IMR-90 (cell line): ENCODE measurements at places on chromosomes 12 and 14.

DNA sequence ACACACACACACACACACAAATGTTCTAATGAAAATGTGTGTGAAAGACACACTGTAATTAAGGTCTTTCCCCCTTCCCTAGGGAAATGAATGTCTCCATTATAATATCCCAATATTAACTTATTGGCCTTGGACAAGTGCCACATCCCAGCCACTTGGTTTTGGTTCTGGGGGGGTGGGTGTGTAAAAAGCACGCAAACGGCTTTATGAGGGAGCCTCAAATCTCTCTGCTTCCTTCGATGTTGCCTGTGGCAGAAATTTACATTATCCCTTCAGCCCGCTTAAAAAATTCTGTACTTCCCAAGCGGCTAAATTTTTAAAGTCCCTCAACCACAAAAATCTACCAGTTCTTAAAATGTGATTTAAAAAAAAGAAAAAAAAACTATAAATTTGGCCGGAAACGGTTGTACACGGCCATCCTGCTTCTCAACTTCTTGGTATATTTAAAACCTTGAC is 432 bp downstream of the C14orf93 start:
- DNase-seq, result no peak

- DNase-seq, result no peak
Measured at GRCh38 chr14:79165471-79166090, 995.4 kb downstream of the NRXN3 start.

DNA sequence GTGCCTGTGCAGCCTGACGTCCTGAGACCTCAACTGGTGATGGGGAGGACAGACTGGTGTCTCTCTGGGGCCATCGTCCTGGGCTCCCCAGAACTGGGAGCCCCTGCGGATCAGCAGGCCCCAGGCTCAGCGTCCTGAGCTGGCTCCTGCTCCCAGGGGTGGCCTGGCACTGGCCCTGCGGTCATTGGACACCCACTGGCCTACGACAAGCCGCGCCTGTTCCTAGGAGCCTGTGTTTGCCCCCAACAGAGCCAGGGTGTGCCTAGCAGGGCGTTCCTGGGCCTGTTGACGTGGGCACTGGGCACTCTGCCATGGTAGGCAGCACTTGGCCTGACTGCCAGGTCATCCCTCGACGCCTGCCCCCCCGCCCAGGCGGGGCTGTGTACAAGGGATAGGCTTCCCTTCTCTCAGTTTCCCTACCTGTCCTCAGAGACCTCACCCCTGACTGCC is 8.4 kb downstream of the ADSS1 start:
- DNase-seq, result no peak

DNA sequence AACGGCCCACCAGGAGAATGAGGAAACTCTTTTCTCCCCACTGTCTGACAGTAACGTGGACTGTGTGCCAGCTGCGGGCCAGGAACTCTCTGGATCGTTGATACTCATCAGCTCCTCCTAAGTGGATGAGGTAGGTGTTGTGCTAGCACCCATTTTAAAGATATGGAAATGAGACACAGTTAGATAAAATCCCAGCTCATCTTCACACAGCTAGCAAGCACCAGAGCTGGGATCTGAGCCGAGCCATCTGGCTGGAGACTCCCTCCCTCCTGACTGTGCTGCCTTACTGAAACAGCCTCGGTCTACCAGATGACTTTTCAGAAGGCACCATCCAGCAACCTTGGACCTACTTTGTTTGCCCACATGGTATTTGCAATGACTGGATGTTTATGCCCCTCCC is 49.2 kb downstream of the TMEM132D start:
- no peak for DNase-seq

DNA sequence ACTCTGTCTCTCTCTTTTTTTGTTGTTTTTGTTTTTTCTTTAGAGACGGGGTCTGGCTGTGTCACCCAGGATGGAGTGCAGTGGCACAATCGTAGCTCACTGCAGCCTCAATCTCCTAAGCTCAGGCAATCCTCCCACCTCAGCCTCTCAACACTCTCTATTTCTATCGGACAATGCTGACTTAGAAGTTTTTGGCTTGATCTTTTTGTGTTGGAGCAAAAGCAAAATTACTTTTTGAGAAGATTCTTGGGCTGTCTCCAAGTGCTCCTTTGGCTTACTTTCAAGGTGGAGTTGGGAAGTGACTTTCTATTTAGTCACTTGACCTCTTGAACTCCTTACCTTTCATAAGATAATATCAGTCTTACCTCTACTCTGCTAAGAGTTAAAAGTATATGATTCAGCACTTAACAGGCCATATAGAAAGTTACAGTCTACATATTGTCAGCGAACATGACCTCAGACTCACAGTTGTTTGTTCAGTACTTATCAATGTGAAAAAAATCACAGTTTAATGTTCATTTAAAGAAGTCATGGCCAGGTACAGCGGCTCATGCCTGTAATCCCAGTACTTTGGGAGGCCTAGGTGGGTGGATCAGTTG is 15.4 kb upstream of the MIA2 start:
- DNase-seq, result peak; percentile 14

- DNase-seq, result peak; percentile 90
Measured at GRCh38 chr12:42421844-42422779, 96.1 kb downstream of the PPHLN1 start.

- no peak for DNase-seq
Measured at GRCh38 chr12:67137256-67137655, 131.9 kb upstream of the CAND1 start.

GRCh38 chr14:36091096-36091495 is 85.4 kb downstream of the PTCSC3 start:
- DNase-seq, result peak; percentile 93

GRCh38 chr14:68667313-68667791 is 125.5 kb downstream of the ZFP36L1 start:
- DNase-seq, result peak; percentile 64

DNA sequence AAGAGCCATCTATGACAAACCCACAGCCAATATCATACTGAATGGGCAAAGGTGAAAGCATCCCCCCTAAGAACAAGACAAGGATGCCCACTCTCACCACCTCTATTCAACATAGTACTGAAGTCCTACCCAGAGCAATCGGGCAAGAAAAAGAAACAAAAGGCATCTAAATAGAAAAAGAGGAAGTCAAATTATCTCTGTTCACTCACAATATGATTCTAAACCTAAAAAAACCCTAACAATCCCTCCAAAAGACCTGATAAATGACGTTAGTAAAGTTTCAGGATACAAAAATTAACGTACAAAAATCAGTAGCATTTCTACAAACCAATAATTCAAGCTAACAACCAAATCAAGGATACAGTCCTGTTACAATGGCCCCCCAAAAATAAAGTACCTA is 26.9 kb downstream of the MDM1 start:
- DNase-seq, result no peak

- DNase-seq, result no peak
Measured at GRCh38 chr14:72742838-72743195, 151.1 kb downstream of the DPF3 start.

DNA sequence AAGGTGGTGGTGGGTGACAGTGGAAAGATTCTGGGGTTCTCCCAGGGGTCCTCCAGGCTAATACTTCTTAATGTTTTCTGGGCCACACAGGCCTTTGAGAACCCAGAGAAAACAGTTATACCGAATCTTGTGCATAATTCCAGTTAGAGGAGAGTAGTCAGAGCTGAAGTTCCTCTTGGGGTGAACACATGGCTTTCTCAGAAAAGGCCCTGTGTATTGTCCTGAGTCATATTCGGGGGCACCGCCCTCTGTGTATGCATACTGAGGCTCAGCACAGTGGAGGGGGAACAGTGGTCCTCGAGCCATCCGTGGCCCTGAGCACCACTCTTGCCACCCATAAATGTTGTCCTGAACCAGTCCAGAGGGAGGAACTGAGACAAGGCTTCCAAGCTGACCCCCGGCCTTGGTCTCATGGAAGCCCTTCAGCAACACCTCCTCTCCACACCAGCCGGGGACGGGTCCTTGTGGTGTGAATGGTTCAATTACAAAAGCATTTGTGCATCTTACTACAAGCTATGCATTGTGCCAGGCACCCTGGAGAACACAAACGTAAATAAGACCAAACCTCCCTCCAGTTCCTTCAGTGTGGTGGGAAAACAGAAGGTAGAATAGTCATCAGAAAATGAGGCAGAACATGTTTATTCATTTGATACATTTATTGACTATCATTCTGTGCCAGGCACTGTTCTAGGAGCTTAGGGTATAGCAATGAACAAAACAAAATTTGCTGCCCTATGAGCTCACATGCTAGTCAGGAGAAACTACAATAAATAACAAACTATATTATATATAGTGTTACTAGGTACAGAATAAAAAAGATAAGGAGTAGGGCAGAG is 9.9 kb downstream of the DHRS2 start:
- no peak for DNase-seq

DNA sequence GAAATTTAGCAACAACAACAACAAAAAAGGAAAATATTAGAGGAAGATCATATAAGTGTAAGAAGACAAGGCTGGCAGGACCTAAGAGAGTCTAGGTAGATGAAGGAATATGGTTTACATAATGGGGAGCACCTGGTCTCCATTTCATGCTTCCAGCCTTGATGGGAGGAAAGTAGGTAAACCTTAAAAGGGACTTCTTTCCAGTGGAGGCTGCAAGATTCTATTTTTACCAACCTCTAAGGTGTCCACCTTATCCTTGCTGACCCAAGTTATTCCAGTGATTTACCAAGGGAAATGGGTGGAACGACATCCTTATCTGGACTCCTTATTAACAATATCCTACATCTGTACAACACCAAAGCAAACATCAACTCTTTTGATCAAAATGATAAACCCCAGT is 30.0 kb downstream of the DAD1 start:
- DNase-seq, result no peak

DNA sequence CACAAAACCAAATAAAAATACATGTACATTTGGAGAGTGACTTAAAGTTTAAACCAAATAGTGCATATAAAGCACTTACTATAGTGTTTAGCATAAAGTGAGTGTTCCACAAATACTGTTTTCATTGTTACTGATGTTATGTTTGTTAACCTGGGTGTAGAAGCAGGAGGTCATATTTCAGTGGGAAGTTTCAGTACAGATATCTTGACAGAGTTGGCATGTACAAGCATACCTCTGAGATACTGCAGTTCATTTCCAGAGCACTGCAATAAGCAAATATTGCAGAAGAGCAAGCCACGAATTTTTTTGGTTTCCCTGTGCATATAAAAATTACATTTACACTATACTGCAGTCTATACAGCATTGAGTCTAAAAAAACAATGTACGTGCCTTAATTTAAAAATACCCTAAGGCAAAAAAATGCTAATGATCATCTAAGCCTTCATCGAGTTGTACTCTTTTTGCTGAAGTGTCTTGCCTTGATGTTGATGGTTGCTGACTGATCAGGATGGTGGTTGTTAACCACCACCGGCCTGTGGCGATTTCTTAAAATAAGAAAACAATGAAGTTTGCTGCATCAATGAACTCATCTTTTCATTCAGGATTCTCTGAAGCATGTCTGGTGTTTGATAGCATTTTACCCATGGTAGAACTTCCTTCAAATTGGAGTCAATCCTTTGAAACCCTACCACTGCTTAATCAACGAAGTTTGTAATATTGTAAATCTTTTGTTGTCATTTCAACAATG is 361.1 kb upstream of the RPL10L start:
- DNase-seq, result no peak

- peak; percentile 85 for DNase-seq
Measured at GRCh38 chr12:62848418-62848817, 86.5 kb downstream of the PPM1H start.

GRCh38 chr12:65934480-65935115 is 110.3 kb downstream of the HMGA2 start:
- no peak for DNase-seq

DNA sequence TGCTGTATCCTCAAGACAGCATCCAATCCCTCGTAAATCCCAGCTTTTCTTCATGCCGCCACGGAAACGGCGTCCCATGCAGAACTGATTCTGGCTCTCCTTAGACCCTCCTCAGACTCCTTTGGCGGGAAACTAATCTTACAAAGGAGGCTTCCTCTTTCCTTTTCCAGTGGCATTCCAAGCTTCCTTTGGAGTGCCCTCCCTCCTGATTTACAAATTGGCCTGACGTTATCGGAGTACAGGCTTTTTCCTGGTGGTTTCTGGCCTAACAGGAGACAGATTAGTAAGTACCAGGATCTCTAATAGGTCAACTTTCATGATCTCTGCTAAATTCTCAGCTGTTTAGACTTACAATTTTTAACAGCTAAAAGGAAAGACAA is 1.3 kb upstream of the ZDHHC17 start:
- DNase-seq, result no peak
